ENCODE measurements at places on chromosomes 7 and 10.

- DNase-seq = no peak
These were observed 16.1 kb downstream of the TECPR1 start for GRCh38 chr7:98235901-98236300.

DNA sequence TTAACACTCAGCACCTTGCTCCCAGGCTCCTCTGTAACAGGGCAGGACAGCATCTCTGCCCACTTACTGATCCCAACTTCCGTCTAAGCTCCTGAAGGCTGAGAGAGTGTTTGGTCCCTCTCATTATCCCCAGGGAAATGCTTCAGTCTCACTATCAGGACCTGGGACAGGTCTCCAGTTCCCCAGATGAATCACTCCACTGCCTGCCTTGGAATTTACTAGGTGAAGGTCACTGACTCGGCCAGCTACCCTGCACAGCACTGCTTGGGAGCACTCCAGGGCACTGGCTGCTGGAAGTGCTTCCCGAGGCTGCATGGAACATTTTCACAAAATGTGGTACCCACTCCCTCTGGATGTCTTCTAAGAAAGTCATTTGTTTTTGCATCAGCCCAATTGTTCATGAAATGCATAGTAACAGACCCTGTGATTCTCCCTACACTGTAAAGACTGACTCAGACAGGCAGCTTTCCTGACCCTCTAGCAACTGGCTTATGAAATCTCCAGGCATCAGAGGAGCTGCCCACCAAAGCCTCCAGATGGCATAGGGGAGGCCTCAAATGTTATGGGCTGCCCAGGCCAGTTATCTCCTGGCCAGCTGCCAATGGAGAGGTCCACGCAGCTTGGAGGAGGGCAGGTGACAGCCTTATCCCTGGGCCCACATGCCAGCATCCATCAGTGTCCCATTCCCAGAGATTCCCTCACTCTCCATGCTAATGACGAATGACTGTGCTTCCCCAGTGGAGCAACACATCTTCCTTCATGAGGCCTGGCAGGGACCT is 89.1 kb downstream of the GFRA1 start:
- no peak for DNase-seq

- DNase-seq = no peak
These were observed 49.4 kb upstream of the BET1 start for GRCh38 chr7:94053532-94053931.

DNA sequence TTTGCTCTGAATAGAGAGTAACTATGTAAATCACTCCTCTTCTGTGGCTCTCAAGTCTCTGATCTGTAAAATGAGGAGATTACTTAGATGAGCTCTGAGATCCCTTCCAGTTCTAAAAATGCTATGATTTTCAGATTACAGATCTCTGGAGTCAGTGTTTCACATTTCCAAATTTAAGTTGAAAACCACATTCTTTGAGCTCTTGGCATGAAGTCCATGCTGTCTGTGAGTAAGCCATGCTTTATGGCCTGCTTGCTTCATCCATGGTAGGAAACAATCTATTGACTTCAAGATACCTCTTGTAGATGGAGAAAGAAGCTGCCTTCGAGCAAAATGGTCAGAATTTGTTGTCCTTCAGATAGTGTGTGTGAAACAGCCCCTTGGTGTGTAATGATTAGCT is 64.9 kb downstream of the CELF2 start:
- no peak for DNase-seq

GRCh38 chr7:87506246-87507180 is 31.0 kb upstream of the ABCB4 start:
- DNase-seq = no peak

DNA sequence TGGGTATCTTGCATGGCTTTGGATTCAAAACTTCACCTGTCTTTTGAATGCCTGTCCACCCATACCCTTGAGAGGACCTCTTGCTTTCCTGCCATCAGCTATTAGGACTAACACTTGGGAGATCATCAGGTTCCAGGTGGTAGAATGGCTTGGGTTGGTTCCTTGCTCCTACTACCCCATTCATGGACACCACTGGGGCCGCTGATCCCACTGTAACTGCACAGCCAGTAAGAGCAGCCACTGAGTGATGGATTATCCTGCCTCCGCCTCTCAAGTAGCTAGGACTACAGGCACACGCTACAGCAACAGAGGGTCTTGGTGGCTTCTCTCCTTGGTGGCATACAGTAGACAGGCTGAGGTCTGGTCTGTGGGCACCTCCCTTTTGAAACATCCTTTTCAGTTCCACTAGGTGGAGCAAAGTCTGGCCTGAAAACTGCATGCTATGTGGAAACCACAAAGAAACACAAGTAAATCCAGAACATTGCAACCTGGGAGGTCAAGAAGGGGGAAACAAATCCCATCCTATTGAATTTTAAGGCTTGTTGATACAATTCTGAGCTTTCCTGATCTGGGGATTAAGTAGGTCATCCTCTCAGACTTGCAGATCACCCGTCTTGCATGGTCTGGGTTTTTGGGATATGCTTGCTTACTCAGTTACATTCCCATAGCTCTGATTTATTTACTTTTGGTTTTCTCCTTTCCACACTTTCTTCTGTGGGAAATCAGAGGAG is 9.4 kb downstream of the WBP1L start:
- DNase-seq = no peak

GRCh38 chr7:152145853-152146466 is 120.5 kb downstream of the GALNT11 start:
- DNase-seq = peak; percentile 30

DNA sequence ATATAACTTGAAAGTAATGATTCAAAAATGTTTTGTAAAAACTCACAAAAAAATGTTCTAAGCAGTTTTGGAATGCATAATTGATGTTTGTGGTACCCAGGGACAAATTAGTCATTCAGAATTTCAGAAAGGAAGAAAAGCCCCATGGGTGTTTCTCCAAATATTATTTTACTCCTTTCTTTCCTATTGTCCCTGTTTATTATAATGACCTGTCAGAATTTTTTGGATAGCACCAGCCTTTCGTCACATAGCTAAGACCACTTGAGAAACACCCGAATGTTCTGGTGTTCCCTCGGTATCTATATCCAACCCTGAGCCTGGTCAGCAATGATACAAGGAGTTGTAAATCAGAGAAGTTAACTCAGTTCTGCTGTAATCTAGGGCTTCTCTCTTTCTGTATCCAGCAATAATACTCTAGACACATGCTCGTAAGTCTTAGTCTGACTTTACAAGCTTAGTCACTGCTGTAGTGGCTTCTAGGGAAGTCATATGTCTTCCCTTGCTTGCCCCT is 64.8 kb upstream of the MEOX2 start:
- DNase-seq = no peak

- no peak for DNase-seq
These were observed 35.5 kb downstream of the HIF1AN start for GRCh38 chr10:100571084-100571856.

GRCh38 chr10:13414855-13415254 is 66.8 kb upstream of the SEPHS1 start:
- DNase-seq = no peak

GRCh38 chr7:105934572-105935185 is 28.4 kb upstream of the CDHR3 start:
- DNase-seq = no peak

DNA sequence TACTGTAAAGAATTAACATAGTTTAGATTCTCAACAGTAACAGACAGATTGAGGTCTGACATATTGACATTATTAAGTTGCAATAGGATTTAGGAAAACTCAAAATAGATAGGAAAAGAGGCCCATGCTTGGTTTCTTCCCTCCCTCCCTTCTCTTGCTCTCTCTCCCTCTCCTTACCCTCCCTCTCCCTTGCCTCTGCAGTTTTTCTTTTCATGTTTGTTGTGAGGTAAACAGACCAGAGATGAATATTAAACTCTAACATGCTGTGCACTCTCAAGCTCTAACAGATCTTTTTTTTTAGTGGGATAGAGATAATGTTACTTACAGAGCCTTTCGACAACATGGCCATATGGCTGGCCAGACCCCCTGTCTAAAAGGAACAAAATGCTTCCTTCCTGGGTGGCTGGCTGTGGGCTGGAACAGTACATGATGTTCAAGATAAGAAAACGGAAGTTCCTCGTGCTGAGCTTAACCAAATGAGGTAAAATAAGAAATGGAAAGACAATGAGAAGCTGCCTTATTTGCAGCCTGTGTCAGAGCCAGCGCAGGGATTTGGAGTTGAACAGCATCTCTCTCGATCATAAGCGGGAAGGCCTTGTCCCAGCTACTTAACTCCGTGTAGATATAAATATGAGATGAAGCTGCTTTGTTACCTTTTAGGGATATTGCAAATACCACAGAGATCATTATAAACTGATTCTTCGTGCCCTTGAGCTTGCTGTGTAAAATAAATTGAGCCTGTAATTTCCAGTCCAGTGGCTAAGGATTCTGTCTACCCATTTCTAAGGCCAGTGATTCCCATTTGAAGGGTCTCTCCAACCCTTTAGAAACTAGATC is 391.9 kb upstream of the NPVF start:
- DNase-seq = no peak

DNA sequence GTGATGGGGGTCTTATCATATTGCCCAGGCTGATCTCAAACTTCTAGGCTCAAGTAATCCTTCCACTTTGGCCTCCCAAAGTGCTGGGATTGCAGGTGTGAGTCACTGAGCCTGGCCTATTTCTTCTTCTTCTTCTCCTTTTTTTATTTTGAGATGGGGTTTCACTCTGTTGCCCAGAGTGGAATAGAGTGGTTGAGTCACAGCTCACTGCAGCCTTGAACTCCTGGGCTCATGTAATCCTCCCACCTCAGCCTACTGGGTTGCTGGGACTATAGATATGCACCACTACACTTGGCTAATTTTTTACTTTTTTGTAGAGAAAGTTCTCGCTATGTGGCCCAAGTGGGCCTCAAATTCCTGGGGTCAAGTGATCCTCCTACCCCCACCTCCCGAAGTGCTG is 124.3 kb downstream of the SKIDA1 start:
- DNase-seq = no peak

DNA sequence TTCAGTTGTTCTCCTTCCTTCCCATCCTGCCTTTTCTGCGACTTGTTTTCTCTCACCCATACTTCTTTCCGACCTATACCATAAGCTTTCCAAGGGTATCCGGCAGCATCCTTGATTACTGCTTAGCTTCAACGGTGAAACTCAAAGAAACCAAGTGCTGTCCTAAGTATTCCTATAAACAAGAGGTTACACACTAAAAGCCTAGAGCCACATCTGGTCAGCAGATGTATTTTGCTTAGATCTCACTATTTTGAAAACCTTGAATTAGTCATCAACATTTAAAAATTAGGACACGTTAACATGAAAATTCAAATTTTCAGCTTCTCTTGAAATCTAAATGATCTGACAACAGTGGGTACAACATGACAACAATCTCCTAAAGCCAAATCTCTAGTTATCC is 20.0 kb downstream of the ARHGAP21 start:
- DNase-seq = no peak

- no peak for DNase-seq
These were observed 770.4 kb downstream of the TNS3 start for GRCh38 chr7:46811529-46811928.

- no peak for DNase-seq
These were observed 24.4 kb downstream of the SKIDA1 start for GRCh38 chr10:21501091-21501490.

GRCh38 chr7:46291050-46291438 is 370.0 kb upstream of the IGFBP3 start:
- DNase-seq = no peak

GRCh38 chr10:100736809-100737354 is 8.5 kb upstream of the PAX2 start:
- no peak for DNase-seq

DNA sequence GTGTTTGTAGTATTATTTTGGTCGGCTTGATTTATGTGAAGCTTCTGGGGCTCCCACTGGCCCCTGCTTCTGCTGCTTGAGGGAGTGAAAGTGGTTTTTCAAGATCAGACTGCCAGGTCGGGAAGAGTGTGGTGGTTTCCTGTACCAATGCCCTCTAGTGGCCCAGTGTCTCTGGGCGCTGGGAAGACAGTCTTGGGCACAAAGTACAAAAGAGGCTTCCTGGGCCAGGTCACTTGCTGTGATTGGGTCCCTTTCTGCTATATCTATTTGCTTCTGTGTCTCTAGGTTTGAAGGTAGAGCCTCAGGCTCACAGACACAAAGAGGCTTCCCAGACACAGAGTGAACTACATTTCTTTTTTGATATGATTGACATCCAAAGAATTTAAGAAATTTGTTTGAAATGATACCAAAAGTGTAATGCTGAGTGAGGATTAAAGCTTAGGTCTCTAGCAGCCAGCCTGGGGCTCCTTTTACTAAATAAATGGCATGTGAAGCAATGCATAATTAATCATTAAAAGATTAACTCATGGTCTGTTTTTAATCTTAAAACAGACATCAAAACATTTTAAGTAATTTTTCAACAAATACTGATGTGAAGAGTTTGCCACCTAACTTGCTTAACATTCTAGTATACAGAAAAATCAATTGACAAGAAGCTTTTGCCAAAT is 36.3 kb downstream of the ABCB1 start:
- DNase-seq = peak; percentile 7

- no peak for DNase-seq
These were observed 30.7 kb downstream of the NKX6-2 start for GRCh38 chr10:132755166-132755711.

- no peak for DNase-seq
These were observed 3.4 kb downstream of the RUFY2 start for GRCh38 chr10:68403701-68404100.

- DNase-seq = no peak
These were observed 38.8 kb upstream of the DNAH11 start for GRCh38 chr7:21504021-21504420.

GRCh38 chr10:70323697-70324338 is 40.0 kb upstream of the NPFFR1 start:
- no peak for DNase-seq

DNA sequence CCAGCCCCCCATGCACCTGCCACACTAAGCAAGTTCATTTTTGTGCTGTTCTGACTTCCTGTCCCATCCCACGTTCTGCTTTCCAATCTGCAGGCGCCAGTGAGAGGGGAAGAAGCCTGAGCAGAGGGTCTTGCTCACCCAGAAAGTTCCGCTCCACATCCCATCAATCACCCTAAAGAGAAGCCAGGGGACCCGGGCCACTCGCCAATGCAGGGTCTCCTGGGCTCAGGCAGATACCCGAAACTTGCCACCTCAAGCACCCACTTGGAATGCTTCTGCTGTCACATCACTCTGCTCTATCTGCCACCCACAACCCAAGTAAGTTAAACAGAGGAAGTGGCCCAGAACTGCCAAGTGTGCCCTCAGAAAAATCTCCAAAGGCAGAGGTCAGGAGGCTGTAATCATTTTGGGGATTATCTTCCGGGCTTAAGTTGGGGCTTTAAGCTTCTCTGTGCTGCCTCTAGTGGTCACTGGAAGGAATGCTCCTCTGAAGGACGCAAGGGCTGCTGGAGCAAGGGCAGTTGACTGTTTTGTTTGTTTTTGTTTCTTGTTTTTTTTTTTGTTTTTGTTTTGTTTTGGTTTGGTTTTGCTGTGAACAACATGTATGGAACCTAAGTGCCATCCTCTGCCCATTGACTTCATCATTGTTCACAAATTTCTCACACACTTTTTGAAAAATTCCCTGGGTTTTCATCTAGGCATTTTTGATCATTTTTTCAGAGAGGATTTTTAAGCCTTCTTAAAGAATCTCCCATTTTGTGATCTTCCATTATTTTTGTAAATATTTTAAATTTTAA is 25.5 kb downstream of the PRR15 start:
- peak; percentile 35 for DNase-seq

GRCh38 chr7:155324012-155324917 is 26.6 kb downstream of the INSIG1 start:
- DNase-seq = no peak

GRCh38 chr7:48140001-48140681 is 31.1 kb upstream of the ABCA13 start:
- DNase-seq = no peak

All from activated naive CD4-positive, alpha-beta T cell treated with anti-CD3 and anti-CD28 coated beads, Interleukin-2, amount 50 U/mL, for 72 hours (primary cell).